Sigmoid colon (tissue), 7 donors: ENCODE measurements at places on chromosomes 1 and 21.
A peak's percentile ranks its signal among the peaks of the same experiment; 100 is the strongest.

- H3K4me1 ChIP-seq = no peaks in the 10 kb centered on the region
- peak overlapping the region; percentile 84 for H3K27ac ChIP-seq
- no peak for DNase-seq
- H3K4me3 ChIP-seq = no peak overlapping the region
- no peaks in the 10 kb centered on the region for H3K27me3 ChIP-seq
- H3K36me3 ChIP-seq = no peaks in the 10 kb centered on the region
These were observed 9.4 kb downstream of the FAM229A start for GRCh38 chr1:32352831-32353383.

DNA sequence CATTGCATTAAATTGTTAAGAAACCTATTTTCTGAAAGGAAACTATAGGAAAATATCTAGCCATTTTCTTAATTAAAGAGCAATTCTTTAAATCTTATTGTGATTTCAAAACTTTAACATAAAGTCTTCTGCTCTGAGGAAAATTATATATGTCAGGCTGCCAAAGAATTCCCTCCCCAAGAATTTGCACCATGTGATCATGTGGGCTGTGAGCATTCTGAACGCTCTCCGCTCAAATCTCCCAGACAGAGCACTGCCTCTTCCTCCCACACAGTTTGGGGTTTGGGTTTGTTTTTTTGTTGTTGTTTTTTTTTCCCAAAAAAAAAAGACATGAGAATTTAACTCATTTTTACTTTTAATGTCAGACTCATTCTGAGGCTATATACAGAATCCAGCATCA, 155.9 kb upstream of the PALMD start:
- H3K27me3 ChIP-seq = no peaks in the 10 kb centered on the region
- no peaks in the 10 kb centered on the region for H3K36me3 ChIP-seq
- no peak overlapping the region for H3K27ac ChIP-seq
- no peaks in the 10 kb centered on the region for H3K4me1 ChIP-seq
- no peak overlapping the region for H3K4me3 ChIP-seq

- H3K4me3 ChIP-seq = no peak overlapping the region
- no peaks in the 10 kb centered on the region for H3K27me3 ChIP-seq
- H3K4me1 ChIP-seq = no peaks in the 10 kb centered on the region
- no peak overlapping the region for H3K27ac ChIP-seq
- no peak for DNase-seq
- no peaks in the 10 kb centered on the region for H3K36me3 ChIP-seq
These were observed 55.9 kb upstream of the RCC1 start for GRCh38 chr1:28449904-28450303.

DNA sequence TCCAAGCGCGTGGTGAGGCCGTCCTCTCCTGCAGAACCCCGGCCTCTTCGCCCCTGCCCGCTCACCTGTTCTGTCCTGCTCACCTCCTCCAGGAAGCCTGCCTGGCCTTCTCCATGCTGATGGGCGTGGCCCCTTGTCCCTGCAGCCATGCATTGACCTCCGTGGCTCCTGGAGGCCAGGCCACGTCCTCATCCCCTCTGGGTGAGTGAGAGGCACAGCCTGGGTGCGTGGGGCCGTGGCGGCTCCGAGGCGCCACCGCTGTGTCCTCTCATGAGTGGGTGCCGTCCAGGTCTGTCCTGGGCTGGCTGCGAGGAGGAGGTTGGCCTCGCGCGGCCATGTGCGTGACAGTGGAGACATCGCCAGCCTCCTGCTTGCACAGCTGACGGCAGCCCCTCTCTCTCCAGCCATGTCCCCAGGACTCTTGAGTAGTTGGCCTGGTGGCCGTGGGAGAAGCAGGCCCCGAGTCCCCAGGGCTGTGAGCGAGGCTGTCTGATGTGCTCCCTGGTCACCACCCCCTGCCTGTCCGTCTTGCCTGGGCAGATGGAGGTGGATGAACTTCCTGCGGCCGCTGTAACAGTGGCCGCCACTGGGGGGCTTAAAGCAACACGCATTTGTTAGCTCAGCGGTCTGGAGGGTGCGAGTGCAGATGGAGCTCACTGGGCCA, 58.1 kb downstream of the PRKCZ start:
- no peak overlapping the region for H3K4me3 ChIP-seq
- no peak overlapping the region for H3K27ac ChIP-seq
- peaks cover 16% of the 10 kb centered on the region for H3K27me3 ChIP-seq
- H3K36me3 ChIP-seq = no peaks in the 10 kb centered on the region

- H3K4me1 ChIP-seq = no peaks in the 10 kb centered on the region
- peak overlapping the region; percentile 41 for H3K4me3 ChIP-seq
- DNase-seq = no peak
- H3K27ac ChIP-seq = peak overlapping the region; percentile 75
- no peaks in the 10 kb centered on the region for H3K27me3 ChIP-seq
These were observed 420 bp upstream of the IFI16 start for GRCh38 chr1:159009287-159009686.

- no peak for DNase-seq
- H3K27me3 ChIP-seq = no peaks in the 10 kb centered on the region
- H3K4me3 ChIP-seq = no peak overlapping the region
- H3K4me1 ChIP-seq = no peaks in the 10 kb centered on the region
These were observed 147.0 kb upstream of the ERG start for GRCh38 chr21:38645282-38645681.

- H3K27ac ChIP-seq = no peak overlapping the region
- H3K36me3 ChIP-seq = no peaks in the 10 kb centered on the region
- no peak overlapping the region for H3K4me3 ChIP-seq
These were observed 15.8 kb upstream of the S100A11 start for GRCh38 chr1:152052606-152053005.

- H3K27ac ChIP-seq = no peak overlapping the region
- peaks cover 6% of the 10 kb centered on the region for H3K36me3 ChIP-seq
- H3K27me3 ChIP-seq = no peaks in the 10 kb centered on the region
- peaks cover 21% of the 10 kb centered on the region for H3K4me1 ChIP-seq
These were observed 18.8 kb downstream of the WNT9A start for GRCh38 chr1:227928811-227929375.

DNA sequence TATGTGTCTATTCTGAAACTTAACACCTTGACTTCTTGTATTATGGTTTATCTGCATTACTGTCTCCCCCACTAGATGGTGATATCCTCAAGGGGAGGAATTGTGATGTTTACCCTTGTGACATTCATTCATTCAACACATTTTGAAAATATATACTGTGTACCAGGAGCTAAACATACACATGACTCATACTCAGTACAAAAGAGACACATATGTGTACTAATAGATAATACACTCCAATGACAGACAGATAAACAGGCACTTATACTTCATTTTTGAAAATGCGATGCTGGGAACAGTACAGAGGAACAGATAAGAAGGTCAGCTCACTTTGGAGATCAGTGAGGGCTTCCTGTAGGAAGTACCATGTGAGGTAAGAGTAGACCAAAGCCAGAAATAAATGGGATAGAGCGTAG, 8.9 kb upstream of the RAB3GAP2 start:
- no peak for DNase-seq
- H3K4me1 ChIP-seq = no peaks in the 10 kb centered on the region
- no peaks in the 10 kb centered on the region for H3K27me3 ChIP-seq
- no peaks in the 10 kb centered on the region for H3K36me3 ChIP-seq

GRCh38 chr1:76715474-76715873, 151.8 kb upstream of the ST6GALNAC5 start:
- H3K27ac ChIP-seq = no peak overlapping the region
- no peaks in the 10 kb centered on the region for H3K27me3 ChIP-seq
- no peak for DNase-seq
- H3K4me3 ChIP-seq = no peak overlapping the region

DNA sequence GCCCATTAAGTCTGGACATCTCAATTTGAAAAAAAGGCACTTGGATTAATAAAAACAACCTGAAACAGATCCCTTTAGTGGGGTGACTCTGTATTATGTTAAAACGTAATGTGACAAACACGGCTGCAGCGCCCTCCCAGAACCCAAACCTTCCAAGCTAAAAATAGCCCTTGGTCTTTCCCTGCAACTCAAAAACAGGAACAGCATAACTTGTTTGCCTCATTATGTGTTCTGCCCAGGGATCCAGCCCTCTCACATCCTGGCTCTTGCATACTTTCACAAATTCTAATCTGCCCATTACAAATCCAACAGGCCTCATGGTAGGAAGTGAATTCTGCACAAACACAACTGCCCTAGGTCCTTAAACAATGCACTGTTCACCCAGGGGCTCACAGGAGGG, 94.7 kb upstream of the GADD45A start:
- no peak overlapping the region for H3K4me3 ChIP-seq
- H3K4me1 ChIP-seq = no peaks in the 10 kb centered on the region
- DNase-seq = peak; percentile 73
- H3K27me3 ChIP-seq = no peaks in the 10 kb centered on the region
- H3K36me3 ChIP-seq = no peaks in the 10 kb centered on the region

GRCh38 chr1:168437821-168438220, 106.0 kb downstream of the XCL2 start:
- no peaks in the 10 kb centered on the region for H3K36me3 ChIP-seq
- H3K27me3 ChIP-seq = no peaks in the 10 kb centered on the region
- H3K4me1 ChIP-seq = peaks cover 22% of the 10 kb centered on the region
- H3K27ac ChIP-seq = no peak overlapping the region

DNA sequence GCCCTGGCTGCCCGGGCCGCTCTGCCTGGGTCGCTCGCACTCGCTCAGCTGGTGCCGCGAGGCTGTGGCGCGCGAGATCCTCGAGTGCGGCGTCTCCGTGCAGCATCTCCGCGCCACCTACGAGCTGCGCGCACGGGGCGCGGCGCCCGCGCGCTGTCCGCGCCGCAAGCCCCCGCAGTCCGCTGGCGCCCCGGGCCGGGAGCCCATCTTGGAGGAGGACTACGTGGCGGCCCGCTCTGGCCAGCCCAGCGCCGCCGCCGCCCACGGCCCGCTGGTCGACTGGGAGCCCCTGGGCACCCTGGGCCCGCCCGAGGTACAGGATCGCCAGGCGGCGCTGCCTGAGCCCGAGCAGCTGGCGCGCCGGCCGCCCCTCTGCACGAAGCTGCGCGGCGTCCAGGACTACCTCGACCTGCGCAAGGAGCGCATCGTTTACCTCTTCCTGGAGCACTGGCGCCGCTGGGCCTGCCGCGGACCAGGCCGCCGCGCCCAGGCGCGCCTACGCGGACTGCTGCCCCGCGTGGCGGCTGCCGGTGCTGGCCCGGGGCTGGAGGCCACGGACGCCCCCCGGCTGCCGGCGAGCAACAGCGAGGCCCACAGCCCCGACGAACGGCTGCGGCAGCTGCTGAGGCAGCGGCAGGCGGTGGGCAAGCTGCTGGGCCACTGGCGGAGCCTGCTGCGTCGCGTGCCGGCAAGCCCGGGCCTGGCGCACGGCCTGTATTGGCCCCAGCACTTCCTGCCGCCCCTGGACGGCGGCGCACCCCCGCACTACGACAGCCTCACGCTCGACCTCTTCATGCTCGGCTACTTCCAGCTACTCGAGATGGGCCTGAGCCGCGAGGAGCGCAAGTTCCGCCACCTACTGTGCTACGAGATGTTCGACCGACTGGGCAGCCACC, 10.9 kb downstream of the TNFRSF25 start:
- H3K27ac ChIP-seq = no peak overlapping the region
- no peak for DNase-seq
- no peaks in the 10 kb centered on the region for H3K36me3 ChIP-seq
- no peaks in the 10 kb centered on the region for H3K4me1 ChIP-seq

DNA sequence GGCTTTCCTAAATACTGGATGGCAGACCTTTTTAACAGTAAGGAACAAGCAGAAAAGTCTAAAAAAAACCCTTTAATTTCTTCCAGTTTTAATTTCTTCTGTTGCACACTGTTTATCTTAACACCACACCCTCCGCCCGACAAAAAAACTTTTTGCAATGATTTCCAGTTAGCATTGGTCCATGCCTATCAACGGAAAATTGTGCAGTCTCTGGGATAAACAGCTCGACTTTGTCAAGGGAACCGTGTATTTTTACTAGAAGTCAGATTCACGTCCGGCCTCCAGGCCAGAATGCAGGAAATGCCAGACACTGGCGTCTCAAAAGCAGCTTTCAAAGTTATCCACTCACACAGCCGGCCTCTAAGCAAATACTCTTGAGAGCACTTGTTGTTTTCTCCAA, 378 bp upstream of the NUP210L start:
- no peaks in the 10 kb centered on the region for H3K27me3 ChIP-seq
- peak; percentile 70 for DNase-seq
- peaks cover 8% of the 10 kb centered on the region for H3K36me3 ChIP-seq
- peak overlapping the region; percentile 74 for H3K27ac ChIP-seq

- H3K4me3 ChIP-seq = peak overlapping the region; percentile 86
- H3K36me3 ChIP-seq = no peaks in the 10 kb centered on the region
- peaks cover 62% of the 10 kb centered on the region for H3K4me1 ChIP-seq
- peak; percentile 87 for DNase-seq
- no peaks in the 10 kb centered on the region for H3K27me3 ChIP-seq
These were observed 1.2 kb downstream of the LMNA start for GRCh38 chr1:156115514-156116374.

DNA sequence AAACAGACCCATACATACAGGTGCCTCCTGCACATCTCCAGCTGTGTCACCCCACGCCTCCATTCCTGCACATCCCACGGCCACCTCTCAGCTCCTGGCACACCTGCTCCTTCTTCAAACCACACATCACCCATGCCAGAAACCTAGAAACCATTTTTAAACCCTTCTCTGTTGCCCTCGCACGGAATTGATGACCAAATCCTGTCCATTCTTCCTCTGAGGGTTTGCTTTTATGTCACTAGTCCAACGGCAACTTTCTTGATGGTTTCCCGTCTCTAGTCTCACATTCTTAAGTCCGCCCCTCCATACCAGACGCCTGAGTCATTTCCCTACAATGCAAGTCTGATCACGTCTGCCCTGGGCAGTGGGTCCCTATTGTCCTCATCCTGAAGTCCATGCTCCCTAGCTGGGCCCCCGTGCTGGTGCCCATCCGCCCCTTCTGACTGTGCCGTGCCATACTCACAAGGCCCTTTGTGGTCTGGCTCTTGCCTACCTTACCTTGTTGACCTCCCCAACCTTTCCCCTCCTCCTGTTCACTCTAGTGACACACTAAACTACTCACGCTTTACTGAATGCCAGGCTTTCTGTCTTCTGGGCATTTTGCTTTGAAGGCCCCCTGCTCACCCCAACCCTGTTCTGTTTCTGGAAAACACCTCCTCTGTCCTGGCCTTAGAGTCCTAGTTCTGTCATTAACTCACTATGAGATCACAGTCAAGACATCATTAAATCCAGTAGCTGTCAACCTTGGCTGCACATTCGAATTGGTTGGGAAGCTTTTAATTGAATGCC, 17.6 kb downstream of the SLC2A1 start:
- H3K27ac ChIP-seq = peak overlapping the region; percentile 79
- H3K36me3 ChIP-seq = no peaks in the 10 kb centered on the region
- no peaks in the 10 kb centered on the region for H3K4me1 ChIP-seq
- H3K27me3 ChIP-seq = no peaks in the 10 kb centered on the region
- no peak for DNase-seq
- H3K4me3 ChIP-seq = no peak overlapping the region
